ENCODE measurements at places on chromosomes 3 and 15.

- DNase-seq, result no peak
These were observed 5.2 kb upstream of the TMCO5A start for GRCh38 chr15:37929238-37929637.

DNA sequence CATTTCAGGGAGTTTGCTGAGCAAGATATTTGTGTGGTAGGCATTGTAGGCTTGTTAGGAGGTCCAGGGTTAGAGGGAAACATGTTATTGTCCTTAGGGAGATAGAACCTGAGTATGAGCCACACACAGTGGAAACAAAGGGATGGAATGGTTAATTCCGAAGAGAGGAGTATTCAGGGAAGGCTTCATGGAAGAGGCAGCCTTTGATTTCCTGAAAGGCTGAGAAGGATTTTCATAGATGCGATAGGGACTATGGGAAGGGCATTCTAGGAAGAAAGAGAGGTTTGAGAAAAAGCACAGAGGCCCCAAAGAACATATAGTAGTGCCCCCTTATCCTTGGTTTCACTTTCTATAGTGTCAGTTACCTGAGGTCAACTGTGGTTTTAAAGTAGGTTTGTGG lies 81.7 kb downstream of the RAB11A start:
- DNase-seq, result no peak

DNA sequence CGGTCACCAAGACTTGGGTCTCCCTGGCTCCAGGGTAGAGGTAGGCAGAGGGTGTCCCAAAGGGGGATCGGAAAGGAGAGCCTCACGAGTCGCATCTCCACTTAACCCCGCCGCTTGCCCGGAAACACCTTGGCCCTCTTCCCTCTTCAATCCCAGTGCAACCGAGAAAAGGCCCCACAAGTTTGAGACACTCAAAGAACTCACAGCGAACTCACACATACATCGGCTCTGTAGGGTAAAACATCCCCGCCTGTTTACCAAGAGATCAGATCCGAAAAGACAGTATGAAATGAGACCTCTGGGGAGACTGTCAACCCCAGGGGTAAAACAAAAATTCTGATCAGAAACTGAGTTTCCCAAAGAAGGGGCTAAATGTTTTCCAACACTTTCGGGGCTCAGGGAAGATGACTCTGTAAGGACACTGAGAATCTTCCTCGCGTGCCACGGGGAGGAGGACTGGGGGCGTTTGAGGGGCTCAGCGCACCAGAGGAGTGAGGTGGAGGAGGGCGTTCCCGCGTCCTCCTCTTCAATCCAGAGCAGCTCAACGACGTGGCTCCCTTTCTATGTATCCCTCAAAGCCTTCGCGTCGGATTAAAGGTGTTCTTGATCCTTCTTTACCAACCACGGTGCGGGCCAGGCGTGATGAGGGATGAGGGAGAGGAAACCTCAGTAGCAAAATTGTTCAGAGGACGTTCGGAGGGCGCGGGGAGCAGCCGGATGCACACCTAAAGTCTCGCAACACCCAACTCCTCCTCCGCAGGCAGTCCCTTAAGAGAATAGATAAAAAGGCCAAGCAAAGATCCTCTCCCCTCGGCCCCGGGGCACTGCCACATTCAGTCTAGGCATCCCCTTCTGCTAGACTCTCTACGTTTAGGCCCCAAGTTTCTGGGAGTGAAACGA lies 3.7 kb downstream of the WNT5A start:
- DNase-seq, result no peak

DNA sequence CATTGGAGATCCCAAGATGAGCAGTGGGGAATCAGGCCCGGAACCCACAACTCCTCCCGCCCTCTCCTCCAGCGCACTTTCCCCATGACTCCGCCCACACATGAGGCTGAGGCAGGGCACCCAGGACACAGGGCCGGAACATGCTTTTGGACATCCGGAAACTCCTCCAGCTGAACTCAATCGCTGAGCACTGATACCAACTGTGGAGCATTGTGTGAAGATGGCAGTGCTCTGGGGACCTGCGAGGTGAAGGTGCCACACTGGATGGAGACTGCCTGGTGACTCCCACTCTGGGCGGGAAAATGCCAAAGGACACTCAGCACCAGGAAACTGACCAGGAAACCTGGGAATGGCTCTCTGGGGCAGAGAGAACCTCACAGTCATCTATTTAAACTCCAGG lies 189.1 kb downstream of the FAM43A start:
- no peak for DNase-seq

DNA sequence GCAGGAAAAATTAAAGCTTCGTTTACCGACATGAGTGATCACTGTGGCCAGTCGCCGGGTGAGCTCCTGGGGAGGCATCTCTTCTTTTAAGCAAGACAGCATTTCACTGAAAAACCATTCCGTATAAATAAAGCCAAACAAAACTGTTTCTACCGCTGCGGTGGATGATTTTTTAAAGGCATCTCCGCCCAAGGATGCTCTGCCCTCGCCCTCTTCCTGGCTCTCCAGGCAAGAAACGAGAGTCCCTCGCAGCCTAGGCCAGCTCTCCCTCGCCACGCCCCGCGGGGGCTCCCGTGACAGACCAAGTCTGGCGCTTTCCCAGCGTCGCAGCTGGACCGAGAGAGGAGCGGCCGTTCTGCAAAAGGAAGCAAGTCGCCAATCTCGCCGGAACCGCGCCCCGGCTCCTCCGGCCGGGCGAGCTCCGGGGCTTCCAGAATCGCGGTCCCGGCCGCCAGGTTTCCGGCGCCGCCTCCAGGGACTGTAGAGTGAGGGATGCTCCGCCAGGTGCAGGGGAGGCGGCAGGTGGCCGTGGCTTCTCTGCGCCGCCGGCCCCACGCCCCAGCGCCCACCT lies 458 bp downstream of the MCF2L2 start:
- DNase-seq, result peak; percentile 48

DNA sequence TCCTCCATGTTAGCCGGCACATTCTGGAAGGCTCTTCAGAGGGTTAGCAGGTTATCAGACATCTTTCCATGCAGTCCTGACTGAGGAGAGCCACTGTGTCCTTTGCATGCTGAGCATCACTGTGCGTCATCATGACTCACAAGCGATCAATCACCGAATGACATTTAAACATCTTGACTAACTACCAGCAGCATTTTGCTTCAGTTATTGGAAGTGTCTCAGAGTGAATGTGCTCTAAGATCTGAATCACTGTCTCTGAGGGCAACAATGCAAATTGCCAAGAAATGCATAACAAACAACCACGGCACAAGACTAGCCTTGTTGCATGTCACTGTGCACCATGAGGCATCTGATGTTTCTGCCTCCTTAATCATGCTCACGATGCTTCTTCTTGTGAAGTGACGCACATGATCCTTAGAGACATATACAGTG lies 18.3 kb upstream of the ATP8B4 start:
- DNase-seq, result no peak

DNA sequence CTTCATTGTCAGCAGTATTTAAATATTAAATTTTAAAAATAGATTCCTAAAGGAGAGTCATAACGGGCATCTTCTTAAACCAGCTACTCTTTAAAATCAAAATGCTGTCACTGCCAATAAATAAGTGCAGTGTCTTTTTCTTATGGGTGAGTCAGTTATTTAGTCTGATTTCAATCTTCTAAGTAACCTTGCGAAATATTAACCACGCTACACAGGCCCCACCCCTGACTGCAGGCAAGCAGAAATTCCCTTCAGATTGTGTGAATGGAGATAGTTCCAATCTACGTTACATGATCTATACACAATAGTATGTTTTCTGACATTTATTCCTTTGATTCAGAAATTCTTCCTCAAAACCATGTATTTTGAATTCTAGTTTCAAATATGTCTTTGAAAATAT lies 141.5 kb downstream of the GADL1 start:
- DNase-seq, result peak; percentile 62
